Panc1 (cell line): ENCODE measurements at places on chromosomes 12 and 14.

DNA sequence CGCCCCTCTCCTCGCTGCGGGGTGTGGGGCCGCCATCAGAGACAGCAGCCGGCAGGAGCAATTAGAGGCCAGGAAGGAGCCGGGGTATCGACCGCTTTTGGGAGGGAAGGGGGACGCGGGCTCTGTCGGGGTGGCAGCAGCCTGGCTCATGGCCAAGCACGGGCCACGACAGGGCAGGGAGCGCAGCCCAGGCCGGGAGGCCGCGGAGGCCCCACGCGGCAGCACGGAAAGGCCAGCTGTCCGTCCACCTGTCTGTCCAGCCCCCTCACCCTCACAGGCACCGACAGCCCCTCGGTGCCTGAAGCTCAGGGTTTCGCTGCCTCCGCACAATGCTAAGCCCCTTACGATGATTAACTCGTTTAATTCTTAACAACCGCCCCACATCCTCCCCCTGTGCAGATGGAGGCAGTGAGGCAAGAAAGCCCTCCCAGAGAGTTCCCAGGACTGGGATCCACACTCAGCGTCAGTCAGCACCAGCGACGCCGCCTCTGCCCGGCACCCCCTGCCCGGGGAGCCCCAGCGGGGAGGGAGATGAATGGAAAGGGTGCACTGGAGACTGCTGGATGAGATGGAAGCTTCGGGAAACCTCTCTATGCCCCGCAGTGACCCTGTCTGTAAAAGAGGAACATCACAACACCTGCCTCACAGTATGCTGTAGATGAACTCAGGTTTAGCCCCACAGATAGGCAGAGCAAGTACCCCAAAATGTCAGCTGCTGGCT lies 23.7 kb downstream of the NCOR2 start:
- no peak for DNase-seq

GRCh38 chr14:102184316-102185035 lies 44.8 kb downstream of the WDR20 start:
- DNase-seq, result no peak

- DNase-seq, result no peak
Measured at GRCh38 chr14:35346738-35347322, 54.6 kb downstream of the PSMA6 start.

DNA sequence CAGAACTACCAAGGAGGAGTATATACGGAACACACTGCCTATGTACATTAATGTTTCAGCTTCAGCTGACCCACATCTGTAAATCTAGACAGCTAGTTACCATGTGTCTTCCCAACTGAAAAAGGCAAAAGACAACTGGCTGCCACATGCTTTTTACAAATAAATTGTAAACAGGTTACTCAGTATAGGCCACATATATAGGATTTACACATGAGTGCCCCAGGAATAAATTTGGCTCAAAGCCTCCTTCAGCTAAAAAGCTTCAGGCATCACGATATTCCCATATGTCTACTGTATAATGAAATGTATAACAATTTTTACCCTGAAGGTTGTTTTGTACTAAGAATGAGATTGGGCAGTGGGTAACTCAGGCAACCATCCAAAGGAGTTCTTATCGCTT lies 175.9 kb upstream of the BMP4 start:
- DNase-seq, result no peak

DNA sequence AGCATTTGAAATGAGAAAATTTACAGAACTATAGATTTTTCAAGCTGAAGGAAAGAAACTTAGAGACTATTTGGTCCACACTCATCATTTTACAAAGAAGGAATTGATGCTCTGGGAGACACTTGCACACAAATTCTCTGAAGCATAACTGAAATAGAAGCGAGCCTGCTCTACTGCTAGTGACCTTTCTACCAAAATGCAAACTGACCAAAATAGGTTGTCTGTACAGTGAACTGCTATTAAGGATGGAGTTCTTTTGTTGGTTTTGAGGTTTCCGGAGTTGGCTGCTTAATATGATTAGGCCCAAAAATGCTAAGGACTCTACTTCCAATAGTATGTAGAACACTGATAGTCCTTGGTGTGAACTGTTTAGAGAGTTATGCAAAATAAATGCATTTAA lies 194.9 kb downstream of the PPFIA2 start:
- DNase-seq, result no peak

DNA sequence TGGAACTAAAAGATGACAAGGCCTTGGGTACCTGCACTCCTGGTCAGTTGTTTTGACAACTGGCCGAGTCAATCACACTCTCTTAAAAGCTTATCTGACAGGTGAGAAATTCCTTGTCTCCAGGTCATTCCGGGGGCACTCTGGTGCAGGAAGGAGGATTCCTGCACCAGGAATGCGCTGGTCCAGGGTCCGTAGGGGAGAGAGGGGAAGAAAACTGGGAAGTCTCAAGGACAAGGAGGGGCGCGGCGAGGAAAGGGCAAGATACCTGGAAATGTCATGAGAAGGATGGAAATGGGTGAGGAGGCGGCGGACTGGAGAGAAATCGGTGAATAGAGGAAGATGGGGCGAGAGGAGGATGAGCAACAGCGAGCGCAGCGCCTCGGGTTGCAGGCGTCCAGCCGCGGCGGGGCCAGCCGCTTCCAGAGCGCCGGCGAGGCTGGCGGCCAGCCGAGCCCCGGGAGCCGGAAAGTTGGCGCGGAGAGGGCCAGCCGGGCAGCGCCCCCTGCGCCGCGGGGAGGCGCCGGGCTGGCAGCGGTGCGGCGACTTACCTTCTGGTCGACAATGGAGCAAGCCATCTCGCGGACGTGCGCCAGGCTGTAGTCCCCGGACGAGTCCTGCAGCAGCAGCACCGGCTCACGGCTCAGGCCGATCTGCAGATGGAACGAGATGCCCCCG lies 809 bp downstream of the PRKD1 start:
- no peak for DNase-seq

GRCh38 chr12:42799966-42800365 lies 210.4 kb upstream of the PRICKLE1 start:
- no peak for DNase-seq

DNA sequence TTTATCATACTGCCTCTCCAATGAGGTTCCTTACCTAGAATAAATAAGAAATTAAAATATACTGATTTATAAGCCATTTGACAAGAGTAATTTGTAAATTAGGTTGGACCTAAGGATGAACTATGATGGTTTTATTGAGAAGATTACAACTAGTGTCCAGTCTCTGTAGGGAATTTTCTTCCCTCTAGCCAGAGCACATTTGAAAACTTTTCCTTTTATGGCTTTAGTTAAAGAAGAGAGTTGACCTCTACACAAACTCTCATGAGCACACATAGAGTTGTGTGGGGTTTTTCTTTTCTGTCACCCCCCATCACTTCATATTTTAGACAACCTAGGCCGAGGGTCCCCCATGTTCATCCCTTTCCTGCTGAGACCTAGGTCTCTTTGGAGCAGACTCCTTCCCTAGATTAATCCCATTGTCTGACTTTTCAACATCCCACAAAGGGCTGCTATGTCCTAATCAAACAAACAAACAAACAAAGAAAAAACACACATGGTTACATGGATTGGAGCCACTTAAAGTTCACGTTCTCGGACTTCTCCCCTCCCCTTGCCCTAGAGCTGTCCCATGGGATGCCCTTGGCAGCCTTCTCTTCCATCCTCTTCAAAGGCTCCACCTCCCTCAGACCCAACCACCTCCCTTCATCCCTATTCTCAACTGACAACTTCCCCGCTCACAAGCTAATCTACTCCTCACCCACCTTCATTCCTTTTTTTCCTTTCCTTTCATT lies 40.7 kb downstream of the GPR135 start:
- DNase-seq, result no peak

GRCh38 chr12:105427883-105428282 lies 97.4 kb downstream of the C12orf75 start:
- no peak for DNase-seq

- no peak for DNase-seq
Measured at GRCh38 chr12:76830436-76830835, 48.4 kb downstream of the CSRP2 start.

DNA sequence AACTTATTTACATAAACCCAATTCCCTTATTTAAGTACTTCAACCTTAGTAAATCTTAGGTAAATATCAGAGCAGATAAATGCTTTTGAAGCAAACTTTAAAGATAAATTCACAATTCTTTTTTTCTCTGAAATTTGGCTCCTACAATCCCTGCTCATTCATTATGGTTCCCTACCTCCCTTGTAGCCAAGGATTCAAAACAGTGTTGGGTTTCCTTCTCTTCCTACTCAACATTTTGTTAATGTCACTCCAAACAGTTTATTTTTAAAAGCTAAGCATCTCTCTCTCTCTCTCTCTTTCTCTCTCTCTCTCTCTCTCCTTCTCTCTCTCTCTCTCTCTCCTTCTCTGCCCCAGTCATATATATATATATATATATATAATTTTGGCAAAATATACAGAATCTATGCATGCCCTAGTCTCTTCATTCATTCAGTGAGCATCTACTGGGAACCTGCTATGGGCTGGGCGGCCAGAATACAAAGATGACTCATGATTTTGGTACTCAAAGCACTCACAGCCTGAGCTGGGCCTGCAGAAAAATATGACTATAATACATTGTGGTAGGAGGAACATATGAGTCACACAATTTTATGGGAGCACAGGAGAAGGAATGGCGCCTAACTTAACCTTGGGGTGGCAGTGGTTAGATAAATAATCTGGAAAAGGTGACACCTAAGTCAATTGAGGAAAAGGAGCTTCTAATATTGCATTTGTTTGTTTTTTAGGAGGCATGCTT lies 123.7 kb upstream of the DHRS4 start:
- peak; percentile 78 for DNase-seq

- DNase-seq, result no peak
Measured at GRCh38 chr12:12722435-12723148, 5.4 kb downstream of the CDKN1B start.

GRCh38 chr12:50542448-50542847 lies 37.7 kb downstream of the DIP2B start:
- no peak for DNase-seq

DNA sequence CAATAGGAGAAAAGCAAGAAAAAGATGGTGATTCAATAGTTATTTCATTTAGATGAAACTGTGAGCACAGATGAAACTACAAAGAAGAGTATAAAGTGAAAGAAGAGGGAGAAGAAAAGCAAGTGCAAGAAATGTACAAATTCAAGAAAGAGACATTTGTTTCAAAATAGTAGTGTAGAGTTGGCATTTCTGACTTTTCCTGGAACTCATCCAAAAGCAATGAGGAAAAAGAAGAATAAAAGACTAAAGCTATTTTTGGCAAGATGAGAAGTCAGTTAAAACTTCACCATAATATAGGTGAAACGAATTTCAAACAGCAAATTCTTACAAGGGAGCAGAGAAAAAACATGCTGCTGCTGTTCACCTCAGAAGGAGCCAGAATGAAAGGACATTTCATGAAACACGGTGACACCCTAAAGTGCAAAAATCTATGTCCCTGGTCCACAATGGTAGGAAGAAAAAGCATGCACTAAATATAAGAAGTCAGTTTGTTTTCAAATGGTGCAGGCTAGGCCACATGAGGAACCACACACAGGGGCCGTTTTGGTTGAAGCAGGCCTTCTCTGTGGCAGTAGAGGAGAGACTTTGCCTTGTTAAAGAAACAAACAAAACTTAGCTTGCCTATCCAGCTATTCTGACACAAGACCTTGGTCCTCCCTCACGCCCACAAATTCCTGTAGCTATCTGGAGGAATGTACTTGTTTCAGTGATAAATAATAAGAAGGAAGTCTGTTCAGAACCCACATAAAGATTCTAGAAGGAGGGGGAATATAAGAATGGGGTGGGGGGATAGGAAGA lies 11.1 kb upstream of the CMAS start:
- no peak for DNase-seq

DNA sequence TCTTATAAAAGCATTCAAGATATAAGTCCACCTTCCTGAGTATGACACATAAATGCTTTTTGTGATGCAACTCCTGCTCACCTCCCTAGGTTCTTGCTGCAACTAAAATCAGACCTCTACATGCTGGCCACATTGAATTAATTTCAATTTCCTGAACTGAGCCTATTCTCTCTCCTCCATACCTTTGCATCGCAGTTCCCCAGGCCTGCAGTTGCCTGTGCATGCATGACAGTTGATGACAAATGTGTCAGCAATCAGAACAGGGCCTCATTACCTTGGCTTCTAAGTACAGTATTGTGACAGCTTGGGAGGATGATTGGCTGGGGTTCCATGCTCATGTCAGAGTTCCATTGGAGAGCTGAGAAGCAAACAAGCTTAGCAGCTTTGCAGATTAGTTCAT lies 3.9 kb upstream of the TM7SF3 start:
- DNase-seq, result no peak

DNA sequence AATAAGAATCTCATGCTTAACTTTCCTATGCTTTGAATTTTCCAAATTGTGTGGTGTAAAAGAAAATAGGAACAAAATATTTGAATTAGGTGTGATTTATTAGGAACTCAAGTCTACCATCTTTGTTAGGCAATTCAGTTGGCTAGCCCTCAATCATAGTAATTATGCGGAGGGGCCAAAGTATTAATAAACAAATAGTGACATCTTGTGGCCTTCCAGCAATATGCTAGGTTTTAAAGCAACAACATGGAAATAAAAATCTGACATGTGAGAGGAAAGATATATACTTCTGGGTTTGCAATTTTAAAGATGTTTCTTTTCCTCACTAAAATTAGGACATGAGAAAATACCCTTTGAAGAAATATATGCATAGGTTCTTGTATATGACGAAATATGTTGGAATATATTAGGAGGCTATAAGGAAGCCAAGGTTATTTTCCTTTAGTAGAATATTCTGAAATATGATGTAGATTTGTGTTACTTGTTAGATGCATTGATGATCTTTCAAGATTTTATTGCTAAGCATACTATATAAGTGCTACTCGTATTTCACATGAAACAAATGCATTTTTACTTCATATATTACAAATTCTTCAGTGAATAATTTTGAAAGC lies 200.4 kb downstream of the PTPRO start:
- no peak for DNase-seq

DNA sequence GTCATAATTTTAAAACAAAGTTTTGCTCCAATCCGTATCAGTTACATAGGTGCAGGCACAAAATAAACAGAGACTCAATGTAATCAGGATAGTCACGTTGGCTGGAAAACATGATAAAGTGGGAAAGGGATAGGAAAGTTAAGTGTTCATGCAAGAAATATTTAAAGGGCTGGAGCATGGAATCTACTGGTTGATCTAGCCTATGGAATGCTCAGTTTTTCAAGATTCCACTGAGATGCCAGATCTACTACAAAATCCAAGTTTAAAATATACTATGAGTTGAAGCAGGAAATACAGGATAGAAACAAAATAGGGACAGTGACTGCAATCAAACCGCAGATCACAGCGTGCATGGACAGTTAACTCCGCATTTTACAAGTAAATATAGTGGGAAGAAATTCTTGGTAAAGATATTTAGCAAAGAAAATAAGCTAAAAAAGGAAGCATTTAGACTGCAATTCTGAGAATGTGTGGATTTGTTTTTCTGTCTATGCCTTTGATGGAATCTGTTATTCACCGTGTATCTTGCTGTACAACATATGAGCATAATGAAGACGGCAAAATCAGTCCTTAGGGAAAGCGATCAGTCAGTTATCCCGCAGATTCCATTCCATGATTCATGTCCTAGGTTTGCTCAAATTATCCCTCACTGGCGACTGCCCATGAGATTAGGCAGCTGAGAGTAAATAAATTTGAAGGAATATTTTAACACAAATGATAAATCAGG lies 1044.3 kb downstream of the FLRT2 start:
- peak; percentile 18 for DNase-seq
